Activated CD8-positive, alpha-beta memory T cell treated with anti-CD3 and anti-CD28 coated beads, Interleukin-2, amount 10 ng/mL, durations not matched to agents 7 days and 5 days (primary cell): ENCODE measurements at places on chromosomes 16 and 17.

- no peak overlapping the region for H3K27ac ChIP-seq
- peaks cover 65% of the 10 kb centered on the region for H3K27me3 ChIP-seq
- no peak overlapping the region for H3K4me3 ChIP-seq
- H3K36me3 ChIP-seq: no peaks in the 10 kb centered on the region
These were observed 8.2 kb downstream of the NPTX1 start for GRCh38 chr17:80468242-80468641.

- H3K36me3 ChIP-seq: peaks cover 1% of the 10 kb centered on the region
- H3K27me3 ChIP-seq: no peaks in the 10 kb centered on the region
- no peak for DNase-seq
- no peak overlapping the region for H3K4me3 ChIP-seq
- peak overlapping the region; percentile 53 for H3K27ac ChIP-seq
These were observed 19.2 kb upstream of the SPNS2 start for GRCh38 chr17:4479340-4479981.

- H3K27ac ChIP-seq: peak overlapping the region; percentile 94
- H3K4me3 ChIP-seq: peak overlapping the region; percentile 99
- no peak for DNase-seq
- H3K4me1 ChIP-seq: peaks cover 48% of the 10 kb centered on the region
- no peaks in the 10 kb centered on the region for H3K27me3 ChIP-seq
- peaks cover 16% of the 10 kb centered on the region for H3K36me3 ChIP-seq
These were observed 528 bp downstream of the ITFG1 start for GRCh38 chr16:47460359-47460710.

DNA sequence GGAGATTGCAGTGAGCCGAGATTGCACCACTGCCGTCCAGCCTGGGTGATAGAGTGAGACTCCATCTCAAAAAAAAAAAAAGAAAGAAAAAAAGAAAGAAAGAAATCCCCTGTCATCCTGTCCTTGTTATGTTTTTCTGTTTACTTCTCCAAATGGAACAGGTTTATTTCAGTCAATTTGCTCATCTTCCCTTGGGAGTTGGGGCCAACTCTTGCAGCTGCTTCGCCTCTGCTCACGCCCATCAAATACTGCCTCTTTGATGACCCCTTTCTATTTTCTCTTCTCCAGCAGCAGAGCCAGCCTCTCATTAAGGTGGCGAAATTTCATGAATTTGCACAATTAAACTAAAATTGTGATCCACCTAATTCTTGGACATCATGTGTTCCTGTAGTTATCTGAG lies 173.4 kb downstream of the ZNF18 start:
- no peaks in the 10 kb centered on the region for H3K4me1 ChIP-seq
- no peak for DNase-seq
- no peak overlapping the region for H3K4me3 ChIP-seq
- H3K27ac ChIP-seq: no peak overlapping the region
- no peaks in the 10 kb centered on the region for H3K27me3 ChIP-seq

GRCh38 chr16:84545114-84545737 lies 40.8 kb upstream of the MEAK7 start:
- H3K27ac ChIP-seq: no peak overlapping the region
- H3K4me3 ChIP-seq: no peak overlapping the region
- H3K36me3 ChIP-seq: peaks cover 50% of the 10 kb centered on the region
